Stimulated activated CD8-positive, alpha-beta memory T cell treated with anti-CD3 and anti-CD28 coated beads, Interleukin-4, amount 100 ng/mL, for 24 hours (primary cell): ENCODE measurements at places on chromosomes 7 and 10.

DNA sequence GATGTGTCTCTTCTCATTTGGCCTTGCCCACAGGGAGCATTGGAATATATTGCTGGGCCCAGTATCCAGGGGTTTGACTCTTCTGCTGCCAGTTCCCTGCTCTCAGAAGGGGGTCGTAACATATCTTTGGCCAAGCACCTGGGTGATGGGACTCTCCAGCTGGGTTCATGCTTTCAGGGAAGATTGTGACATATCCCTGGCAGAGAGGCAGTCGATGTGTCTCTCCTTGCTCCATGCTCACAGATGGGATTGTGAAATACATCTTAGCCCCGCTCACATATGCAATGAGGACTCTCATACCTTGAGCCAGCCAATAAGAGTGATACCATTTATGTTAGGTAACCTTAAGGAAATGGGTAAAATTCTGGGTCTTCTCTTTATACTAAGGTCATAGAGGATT is 39.2 kb upstream of the ZNF680 start:
- no peak for DNase-seq

- no peak for DNase-seq
Measured at GRCh38 chr7:128821724-128822123, 8.5 kb upstream of the FLNC start.

GRCh38 chr10:110355141-110355831 is 50.6 kb upstream of the SMNDC1 start:
- no peak for DNase-seq

GRCh38 chr10:81108516-81109199 is 571.0 kb downstream of the SH2D4B start:
- no peak for DNase-seq

DNA sequence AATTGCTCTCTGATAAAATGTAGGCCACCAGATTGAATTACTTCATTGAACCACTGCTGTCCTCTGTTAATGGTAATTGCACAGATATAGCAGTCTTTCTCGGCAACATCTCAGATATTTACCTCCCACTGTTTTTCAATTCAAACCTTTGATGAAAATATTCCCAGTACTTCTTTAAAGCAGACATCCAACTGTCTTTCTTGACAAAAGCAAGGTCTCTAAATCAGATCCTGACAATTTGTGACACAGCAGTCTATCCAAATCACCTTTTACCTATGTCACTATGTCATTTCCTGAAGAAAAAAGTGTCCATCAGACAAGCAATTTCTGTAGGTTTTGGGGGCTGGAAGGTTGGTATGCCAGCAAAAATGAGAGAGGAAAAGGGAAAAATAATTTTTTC is 555.7 kb downstream of the AUTS2 start:
- DNase-seq = no peak

DNA sequence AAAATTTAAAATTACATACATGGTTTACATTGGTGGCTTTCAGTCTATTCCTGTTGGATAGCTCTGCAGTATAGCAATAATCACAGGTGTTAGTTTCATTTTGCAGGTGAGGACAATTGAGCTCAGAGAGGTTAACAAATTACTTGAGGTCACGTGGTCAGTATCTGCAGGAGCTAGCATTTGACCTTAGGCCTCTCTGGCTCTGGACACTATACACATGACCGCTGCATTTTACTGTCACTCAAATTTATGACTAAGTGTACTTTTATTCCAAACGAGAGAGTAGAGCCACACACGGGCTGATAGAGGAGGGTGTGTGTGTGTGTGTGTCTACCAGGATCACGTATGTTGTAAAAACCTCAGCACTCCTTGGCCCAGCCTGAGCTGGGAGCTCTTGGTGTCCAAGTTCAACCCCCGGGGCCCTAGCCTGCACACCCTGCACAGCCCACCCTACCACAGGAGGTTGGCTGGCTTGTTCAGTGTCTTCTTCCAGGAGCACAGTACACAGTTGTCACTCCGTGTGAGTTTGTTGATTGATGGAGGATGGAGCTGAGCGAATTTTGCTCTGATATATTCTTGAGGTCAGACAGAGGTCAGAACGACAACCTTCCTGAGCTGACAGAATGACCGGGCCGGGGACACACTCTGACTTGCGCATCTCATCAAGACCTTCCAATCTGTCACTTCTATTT is 272.7 kb downstream of the GFRA1 start:
- DNase-seq = no peak

- no peak for DNase-seq
Measured at GRCh38 chr10:121338206-121338980, 259.9 kb downstream of the FGFR2 start.

DNA sequence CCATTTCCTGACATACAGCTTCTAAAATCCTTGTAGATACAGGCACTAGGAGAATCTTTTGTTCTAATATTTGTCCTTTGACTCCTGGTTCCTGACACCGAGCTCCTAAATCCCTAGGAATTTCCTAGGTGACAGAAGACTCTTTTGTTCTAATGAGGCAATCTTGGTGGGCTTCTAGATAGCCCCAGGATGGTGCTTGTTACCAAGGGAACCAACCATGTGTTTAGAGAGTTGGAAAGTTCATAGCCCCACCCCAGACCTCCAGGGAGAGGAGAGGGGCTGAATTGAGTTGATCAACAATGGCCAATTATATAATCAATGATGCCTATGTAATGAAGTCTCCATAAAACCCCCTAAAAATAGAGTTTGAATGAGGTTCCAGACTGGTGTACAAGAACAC is 145.1 kb downstream of the JMJD1C start:
- DNase-seq = no peak

GRCh38 chr10:101122270-101123084 is 8.6 kb upstream of the TLX1 start:
- DNase-seq = no peak

- no peak for DNase-seq
Measured at GRCh38 chr7:142556740-142557139, 192.5 kb upstream of the PRSS1 start.

- DNase-seq = no peak
Measured at GRCh38 chr10:116300542-116300941, 23.7 kb upstream of the CCDC172 start.

GRCh38 chr10:129851941-129852640 is 112.0 kb downstream of the EBF3 start:
- DNase-seq = no peak

DNA sequence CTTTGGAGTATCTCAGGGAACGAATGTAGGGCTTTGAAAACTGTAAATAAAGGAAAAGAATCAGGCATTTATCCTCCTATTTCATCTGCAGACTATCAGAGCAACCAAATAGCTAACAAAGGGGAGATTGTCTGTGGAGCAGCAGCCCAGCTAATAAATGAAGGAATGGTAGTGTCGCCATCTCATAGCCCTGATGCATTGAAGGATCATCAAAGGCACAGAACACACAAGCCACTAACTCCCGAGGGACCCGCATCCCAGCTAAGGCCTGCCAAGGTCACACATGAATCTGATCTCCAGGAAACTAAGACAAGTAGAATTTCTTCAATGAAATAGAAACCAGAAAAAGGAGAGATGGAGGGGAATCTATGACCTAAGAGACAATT is 38.2 kb downstream of the CALML5 start:
- no peak for DNase-seq

DNA sequence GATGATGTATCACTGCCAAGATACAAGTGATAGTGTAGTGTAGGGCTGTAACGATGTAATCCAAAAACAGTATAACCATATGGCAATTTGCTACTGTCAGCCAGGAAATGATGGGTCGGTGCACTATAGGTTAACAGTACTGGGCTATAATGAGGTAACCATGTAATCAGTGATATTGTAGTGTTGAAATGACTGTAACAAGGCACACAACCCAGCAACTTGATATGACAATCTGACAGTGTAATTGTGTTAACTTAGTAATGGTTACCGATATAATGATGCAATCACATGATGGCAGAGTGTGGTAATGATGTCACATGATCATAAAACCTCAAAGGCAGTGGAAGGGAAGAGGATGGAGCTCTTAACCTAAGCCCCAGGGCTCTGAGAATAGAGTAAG is 73.8 kb upstream of the SLF2 start:
- DNase-seq = no peak

DNA sequence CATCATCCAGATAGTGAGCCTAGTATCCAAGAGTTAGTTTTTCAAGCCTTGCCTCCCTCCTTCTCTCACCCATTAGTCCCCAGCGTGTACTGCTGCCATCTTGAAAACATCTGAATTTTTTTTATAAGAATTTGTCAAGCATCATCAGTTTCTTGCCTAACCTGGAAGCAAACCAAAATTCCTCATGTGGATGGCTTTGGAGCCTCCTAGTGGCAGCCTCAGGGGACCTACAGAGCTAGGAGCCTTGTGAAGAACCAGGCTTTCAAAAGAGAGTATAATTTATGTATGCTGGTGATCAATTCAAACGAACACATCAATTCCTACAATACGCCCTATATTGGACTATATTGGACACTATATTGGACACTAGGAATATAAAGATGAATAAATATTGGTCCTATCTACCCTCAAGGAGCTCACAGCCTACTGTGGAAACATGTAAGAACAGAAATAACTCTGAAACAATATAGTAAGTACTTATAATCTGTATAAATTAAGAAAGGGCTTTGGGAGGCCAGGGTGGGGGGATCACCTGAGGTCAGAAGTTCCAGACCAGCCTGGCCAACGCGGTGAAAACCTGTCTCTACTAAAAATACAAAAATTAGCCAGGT is 63.4 kb downstream of the HPSE2 start:
- no peak for DNase-seq

DNA sequence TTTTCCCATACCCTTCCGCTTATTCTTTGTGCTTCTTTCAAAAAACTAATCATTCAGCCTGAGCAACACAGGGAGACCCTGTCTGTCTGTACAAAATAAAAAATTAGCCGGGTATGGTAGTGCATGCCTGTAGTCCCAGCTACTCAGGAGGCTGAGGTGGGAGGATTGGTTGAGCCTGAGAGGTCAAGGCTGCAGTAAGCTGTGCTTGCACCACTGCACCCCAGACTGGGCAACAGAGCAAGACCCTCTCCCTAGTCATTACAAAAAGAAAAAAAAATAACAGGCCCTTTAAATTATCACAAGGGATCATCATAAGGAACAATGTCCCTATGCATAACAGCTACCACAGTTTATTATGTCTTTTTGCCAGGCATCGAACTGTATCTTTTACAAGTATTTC is 119.6 kb downstream of the TRIM24 start:
- DNase-seq = no peak

- no peak for DNase-seq
Measured at GRCh38 chr7:72017756-72018155, 394.4 kb downstream of the CALN1 start.

DNA sequence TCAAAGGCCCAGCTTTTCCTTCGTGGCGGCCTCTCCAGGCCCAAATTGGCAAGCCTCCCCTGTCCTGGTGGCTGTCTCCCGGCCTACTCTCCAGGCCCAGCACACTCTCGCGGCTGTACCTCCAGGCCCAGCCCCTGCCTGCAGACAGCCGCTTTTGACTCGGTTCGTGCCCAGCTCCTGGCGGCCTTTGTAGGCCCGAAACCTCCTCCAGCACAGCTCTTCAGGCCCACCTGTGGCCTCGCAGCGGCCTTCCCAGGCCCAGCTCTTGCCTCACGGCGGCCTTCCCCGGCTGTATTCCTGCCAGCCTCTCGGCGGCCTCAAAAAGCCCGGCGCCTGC is 18.2 kb upstream of the TMEM248 start:
- DNase-seq = no peak

DNA sequence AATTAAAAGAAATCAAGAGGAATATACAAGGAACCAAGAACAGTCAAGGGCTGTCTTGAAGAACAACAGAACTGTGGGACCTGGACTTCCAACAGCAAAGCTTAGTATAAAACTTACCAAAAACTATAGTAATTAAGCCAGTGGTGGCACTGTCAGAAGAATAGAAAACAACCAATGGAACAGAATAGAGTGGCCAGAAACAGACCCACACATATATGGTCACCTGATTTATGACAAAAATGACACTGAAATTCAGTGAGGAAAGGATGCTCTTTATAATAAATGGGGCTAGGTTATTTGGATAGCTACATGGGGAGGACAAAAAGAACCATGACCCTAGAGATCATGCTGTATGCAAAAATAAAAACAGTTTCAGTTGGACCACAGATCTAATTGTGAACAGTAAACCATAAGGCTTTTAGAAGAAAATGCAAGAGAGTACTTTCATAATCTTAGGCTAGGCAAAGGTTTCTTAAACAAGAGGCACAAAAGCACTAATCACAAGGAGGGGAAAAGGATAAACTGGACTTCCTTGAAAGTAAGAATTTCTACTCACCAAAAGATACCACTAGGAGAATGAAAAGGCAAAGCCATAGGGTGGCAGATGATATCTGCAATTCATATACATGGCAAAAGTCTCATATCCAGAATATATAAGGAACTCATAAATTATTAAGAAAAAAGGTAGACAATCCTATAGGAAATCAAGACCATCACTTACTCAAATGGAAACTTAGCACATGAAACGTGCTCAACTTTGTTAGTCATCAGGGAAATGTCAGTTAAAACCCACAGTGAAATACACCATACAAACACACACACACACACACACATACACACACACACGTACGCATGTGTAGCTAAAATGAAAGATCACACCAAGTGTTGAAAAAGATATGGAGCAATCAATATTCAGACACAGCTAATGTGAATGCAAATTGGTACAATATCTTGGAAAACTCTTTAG is 20.8 kb downstream of the HYCC1 start:
- DNase-seq = no peak

DNA sequence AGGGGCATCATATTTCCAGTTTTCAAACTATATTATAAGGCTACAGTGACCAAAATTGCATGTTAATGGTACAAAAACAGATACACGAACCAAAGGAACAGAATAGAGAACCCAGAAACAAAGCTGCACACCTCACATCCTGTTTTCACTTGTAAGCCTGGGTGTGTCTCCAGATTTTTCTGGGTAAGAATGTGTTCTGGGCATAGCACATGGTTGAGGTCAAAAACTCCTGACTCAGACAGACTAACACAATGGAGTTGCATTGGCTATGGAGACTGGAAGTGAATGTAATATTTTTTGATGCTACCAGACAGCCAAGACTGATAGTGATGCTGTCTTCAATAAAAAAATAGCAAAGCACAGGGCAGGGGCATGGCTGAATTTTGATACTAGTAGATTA is 1175.2 kb downstream of the NXPH1 start:
- no peak for DNase-seq

DNA sequence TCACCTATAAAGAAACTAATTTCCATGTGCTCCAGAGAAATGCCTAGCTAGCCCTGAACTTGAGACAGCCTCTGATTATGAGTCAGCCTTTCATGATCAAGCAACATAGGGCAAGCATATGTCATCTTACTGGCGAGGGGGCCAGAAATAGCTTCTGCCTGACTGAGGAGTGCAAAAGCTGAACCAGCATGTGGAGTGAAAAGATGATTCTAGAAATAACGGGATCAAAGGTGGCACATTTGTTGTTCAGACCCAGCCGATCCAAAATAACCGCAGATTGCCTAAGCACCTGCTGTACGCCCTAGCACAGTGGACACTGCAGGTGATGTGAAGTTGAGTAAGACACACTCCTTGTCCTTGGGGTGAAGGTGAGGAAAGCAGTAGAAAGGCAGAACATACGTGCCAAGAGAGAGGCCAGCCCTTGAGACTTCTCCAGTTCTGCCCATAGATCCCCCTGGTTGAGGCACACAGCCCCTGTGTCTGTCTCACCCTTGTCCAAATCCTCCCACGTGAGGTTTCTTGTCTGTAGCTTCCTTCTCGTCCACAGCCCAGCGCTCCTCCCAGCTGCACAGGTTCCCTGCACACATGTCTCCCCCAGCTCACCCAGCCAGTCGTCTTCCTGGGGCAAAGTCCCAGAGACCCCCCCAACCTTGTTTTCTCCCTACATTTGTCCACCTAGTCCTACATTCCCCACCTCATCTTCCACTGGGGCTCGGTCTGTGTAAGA is 2.8 kb upstream of the BCL7B start:
- no peak for DNase-seq
